A673 (cell line): ENCODE measurements at places on chromosomes 1 and 21.

DNA sequence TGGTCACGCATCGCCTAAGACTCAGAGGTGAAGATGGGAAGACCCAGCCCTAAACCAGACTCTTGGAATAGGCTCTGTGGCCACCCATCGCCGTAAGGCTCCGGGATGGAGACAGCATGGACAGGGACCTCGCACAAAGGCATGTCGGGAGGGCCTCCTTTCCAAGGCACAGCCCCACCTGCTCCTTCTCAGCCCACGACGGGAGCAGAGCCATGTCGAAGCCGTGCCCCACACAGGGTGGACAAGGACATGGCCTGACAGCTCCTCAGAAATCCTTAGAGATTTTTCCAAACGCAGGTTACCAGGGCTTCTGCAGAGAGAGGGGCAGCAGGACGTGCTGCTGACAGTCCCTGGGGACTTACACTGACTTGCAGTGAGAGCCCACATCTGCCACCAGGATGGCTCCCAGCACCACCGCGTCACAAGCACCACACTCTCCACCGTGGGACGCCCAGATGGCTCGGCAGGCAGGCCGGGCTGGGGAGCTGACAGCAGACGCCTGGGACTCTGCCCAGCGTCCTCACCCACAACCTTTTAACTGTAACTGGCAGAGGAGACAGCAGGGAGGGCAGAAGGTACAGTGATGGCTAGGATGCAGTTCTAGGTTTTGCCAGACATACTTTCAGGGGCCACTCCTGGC lies 12.0 kb downstream of the SSU72 start:
- no peak for DNase-seq

GRCh38 chr21:40404396-40404800 lies 442.6 kb downstream of the DSCAM start:
- no peak for DNase-seq

DNA sequence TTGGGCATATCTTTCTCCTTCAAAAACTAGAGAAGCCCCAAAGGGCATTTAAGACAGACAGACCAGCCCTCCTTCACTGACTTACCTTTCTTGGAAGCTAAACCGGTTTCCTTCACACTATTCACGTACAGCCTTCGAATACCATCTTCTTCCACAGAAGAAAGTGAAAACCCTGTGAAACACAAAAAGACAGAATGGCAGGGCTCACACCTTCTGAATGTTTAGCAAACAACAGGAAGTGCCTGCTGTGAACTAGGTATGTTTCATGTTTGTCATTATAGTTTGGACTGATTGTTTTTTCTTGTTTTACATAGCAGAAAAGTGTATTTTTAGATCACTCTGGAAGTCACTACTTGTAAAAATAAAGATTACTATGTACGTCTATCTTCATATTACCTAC lies 148.6 kb upstream of the KRTAP19-8 start:
- no peak for DNase-seq

DNA sequence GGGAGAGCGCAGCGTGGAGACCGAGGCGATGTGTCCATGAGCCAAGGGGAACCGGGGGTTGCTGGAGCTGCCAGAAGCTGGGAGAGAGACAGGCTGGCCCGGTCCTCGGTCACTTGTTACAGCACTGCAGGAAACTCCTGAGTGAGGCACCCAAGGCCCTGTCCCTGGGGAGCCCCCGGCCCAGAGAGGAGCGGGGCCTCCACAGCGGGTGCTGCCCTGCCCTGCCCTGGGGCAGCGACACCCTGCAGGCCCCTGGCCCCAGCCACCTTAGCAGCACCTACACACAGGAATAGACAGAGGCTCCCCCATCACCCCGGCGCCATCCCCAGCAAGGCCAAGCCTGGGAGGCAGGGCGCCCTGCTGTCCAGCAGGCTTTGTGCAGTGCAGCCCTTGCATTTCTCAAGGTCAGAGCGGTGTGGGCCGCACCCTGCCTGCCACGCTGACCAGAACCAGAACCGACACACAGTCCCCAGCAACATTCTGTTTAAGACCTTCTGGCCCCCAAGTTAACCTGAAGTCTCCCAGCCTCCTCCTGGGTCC lies 6.6 kb upstream of the MEGF6 start:
- DNase-seq = no peak

GRCh38 chr1:87144316-87144895 lies 184.3 kb upstream of the LMO4 start:
- DNase-seq = no peak

DNA sequence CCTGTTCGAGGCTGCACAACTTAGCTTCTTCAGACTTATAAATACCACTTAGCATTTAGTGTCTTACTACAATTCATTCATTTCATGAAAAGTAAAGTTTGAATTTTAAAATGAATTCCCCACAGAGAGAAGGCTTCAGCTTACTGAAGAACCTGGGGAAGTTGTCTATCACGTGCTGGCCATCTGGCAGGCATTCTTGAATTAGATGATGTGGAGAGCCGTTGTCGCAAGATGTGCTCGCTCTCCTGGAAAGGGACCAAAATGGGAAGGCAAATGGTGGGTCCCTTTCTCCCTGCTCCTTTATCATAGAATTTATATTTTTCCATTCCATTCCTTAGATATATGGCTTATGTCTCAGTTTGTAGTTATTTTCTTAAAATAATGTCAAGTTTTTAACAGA lies 90.5 kb downstream of the CD247 start:
- DNase-seq = no peak

DNA sequence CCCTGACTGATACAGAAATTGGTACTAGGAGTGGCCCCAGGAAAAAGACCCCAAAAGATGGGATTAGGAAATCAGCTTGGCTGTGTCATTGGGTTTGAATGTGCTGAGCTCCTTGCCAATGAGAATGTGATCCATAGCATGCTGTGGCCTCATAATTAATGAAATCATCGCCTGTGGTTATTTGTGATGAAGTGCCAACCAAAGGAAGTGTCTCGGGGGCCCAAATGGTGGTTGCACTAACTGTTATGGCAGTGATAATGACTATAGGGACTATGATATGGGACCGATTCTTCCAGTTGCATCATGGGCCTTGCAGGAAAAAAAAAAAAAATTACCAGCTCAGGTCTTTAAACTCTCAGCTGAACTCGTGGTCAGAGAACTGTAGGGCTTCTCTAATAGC lies 15.4 kb upstream of the ZDHHC18 start:
- no peak for DNase-seq

DNA sequence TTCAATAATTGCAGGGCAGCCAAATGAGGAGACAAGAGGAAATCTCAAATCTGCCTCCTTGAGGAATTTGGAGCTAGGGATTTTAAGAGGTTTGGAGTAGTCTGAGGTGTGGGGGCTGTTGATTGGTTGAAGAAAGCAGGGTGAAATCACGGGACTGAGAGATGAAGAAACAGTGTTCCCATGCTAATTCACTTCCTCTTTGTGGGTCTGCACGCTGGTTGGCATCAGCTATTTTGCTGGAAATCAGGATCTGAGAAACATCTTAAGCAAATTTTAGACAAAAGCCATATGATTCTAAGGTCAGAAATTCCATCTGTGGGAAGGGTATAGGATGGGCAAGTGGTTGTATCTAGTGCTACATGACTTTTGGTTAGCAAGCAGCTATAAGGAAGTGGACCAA lies 107.1 kb upstream of the PAXBP1 start:
- DNase-seq = no peak

DNA sequence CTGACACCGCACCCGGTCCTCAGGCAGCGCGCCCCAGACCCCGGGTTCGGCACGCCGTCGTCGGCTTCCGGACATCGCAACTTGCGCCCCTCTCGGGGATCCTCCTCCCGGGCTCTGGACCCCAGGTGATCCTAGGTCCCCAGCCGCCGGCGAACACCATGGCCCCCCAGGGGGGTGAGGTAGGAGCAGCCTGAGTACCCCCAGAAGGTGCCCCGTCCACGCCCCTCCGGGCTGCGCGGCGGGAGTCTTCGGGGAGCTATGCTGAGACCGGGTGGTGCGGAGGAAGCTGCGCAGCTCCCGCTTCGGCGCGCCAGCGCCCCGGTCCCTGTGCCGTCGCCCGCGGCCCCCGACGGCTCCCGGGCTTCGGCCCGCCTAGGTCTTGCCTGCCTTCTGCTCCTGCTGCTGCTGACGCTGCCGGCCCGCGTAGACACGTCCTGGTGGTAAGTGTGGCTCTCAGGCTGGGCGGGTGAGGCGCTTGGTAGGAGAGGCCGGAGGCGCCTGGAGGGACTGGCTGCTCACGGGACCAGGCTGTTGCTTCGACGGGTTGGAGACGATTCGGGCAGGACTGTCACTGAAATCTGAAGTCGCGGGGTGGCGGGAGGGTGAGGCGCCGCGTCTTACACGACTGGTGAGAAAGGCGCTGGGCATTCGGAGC lies 367 bp downstream of the WNT2B start:
- no peak for DNase-seq

- no peak for DNase-seq
These were observed 13.1 kb downstream of the PTPN22 start for GRCh38 chr1:113858418-113858817.

DNA sequence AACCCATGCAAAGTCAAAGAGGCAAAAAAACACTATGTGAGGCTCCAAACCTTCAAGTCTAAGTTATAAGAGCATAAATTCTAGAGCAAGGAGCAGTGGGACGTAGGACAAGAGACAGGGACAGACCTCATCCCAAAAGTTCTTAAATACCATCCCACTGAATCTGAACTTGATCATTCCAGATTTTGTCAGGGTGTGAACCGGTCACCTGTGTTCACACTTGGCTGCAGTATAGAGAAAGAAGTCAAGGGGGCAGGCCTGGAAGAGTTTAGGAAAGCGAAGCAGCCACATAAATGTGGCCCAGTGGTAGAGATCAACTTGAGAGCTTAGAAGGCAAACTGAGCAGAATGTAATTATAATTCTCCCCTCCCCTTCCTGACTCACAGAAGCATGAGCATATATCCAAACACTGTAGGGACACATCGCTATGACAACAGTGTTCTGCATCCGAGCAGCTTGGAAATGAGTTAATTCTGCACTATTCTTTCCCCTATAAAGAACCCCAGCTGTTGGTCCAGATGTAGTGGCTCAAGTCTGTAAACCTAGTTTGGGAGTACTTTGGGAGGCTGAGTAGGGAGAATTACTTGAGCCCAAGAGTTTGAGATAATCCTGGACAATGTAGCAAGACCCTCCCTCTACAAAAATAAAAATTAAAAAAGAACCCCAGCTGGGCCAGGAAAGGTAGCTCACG lies 2.7 kb downstream of the AKR7A2 start:
- peak; percentile 53 for DNase-seq

- DNase-seq = no peak
These were observed 5.2 kb downstream of the GRIK3 start for GRCh38 chr1:37028981-37029617.

DNA sequence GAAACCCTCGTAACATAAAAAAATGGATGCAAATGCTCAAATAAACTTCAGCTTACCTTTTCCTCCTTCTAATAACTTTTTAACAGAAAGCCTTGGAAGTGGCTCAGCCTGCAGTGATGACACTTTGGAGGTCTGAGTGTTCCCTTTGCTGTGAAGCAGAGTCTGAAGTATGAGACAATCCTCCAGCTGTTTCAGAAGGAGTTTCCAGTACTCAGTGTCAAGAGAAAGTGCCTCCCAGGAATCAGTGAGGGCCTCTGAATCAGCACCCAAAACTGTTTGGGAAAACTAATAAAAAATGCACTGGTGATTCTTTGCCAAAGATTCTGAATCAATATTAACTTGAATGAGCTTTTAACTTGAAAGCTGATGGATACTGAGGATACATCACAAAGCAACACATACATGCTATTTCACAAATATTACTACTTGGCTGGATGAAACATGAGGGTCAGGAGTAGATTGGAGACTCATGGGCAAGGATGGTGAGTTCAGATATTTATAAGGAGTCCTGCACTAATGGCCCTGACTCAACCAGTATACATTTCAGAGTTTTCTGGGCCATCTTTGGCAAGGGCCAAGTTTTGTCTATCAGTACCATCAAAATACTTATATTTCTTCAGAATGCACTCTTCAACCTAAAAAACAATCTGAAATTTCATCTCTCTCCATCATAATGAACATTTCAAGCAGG lies 77.0 kb downstream of the IARS2 start:
- DNase-seq = no peak

DNA sequence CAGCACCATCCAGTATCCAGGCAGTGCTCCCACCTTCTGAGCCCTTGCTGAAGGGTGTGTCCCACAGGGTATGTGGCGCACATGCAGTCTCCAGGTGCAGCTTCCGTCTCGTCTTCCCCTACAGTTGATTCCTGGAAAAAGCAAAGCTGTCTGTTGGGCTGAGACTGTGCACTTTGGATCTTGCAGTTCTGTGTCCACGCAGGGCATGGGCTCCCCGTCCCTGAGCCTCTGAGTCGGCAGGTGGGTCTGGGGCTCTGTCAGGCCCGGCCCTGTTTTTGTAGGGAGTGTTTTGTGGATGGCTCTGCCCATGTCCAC lies 32.8 kb downstream of the SNAP47 start:
- DNase-seq = no peak

GRCh38 chr1:32047701-32048100 lies 25.0 kb upstream of the TMEM39B start:
- DNase-seq = no peak

DNA sequence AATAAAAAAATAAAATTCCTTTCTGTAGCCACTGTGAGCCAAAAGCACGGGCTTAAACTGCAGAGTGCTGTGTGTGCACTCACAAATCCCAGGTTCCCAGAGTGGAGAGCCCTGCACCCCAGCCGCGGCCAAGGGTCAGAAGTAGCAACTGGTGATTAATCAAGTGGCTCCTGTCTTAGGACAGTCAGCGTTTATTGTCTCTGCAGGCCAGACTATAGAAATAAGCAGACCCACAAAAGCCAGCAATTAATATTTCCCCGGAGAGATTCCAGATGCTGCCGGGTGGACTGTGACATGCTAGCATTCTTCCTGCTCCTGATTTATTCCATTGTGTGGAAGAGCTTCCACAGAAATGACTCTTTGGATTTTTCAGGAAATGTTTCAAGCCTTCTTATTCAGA lies 412.2 kb downstream of the KIF26B start:
- no peak for DNase-seq

DNA sequence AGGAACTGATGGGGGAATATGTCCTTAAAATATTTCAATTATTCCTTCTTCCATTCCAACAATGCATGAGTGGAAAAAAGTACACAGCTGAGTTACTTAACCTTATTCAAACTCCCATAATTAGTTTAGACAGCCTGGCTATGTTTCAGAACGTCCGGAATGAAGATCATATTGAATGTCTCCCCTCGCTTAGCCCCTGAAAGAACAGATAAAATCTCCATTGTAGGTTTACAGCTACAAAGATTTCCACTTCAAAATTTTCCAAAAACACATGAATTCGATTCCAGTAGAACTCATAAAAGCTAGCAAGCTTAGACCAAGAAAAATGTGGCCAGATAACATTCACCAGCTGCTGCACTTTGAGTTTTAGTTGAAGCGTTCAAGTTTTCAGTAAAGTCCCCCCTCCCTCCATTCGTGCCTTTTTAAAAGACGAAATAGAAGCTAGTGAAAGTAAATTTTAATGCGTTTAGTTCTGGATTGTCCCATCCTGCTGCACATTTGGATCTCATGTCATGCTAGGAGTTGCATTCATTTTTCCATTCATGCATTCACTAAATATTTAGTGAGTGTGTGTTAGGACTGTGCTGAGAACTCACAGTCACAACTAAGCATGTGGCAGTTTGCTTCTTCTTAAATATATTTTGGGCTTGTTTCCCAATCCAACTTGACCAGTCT lies 29.4 kb upstream of the SSX2IP start:
- DNase-seq = no peak

- peak; percentile 58 for DNase-seq
These were observed at the start of gene EPHB2 for GRCh38 chr1:22710701-22711049. TSS of gene EPHB2 (plus strand) at chr1:22710839. CDS start at chr1:22710983, 144 bp downstream.

- DNase-seq = no peak
These were observed 161.4 kb upstream of the LMO4 start for GRCh38 chr1:87167157-87167789.

- no peak for DNase-seq
These were observed 11.3 kb upstream of the DNMT3L start for GRCh38 chr21:44273046-44273445.
